B cell (primary cell): ENCODE measurements at places on chromosomes 7 and 10. TPM values are rescaled to one million over a fixed set of nuclear protein-coding genes. Genes with fewer than 3 reads are reported as not detected.
A peak's percentile ranks its signal among the peaks of the same experiment; 100 is the strongest.

- DNase-seq: no peak
Measured at GRCh38 chr10:132394201-132394811, 2.7 kb upstream of the PWWP2B start.

DNA sequence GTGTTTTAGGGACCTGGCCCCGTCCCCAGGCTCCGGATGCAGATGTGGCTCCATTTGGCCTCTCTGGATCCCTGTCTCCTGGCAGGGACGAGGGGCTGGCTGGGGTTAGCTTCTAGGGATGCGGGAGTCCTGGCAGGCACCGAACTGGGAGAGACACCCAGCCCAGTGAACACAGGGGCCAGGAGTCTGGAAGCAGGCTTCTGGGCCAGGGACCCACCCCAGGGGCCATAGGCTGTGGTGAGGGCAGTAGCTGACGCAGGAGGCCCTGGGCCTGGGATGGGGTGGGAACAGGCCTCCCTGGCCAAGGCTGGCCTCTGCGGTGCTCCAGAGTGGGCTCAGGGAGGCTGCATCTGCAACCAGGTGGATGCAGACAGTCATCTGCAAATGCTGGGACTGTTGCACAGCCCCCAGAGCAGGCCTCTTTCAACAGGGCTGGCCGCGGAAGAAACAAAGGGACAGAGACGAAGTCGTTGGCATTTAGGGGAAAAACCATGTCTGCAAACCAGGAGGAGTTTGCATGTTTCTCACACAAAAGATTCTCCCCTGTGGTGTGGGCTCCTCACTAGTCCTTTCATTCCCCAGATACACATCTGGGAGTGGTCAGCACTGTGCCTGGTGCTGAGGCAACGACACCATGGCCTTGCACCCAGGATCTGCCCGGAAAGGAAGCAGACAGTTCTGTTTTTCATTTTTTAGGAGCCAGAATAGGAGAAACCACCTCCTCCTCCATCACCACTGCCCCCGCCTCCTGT is 36.4 kb upstream of the ZNF488 start:
- DNase-seq: no peak

DNA sequence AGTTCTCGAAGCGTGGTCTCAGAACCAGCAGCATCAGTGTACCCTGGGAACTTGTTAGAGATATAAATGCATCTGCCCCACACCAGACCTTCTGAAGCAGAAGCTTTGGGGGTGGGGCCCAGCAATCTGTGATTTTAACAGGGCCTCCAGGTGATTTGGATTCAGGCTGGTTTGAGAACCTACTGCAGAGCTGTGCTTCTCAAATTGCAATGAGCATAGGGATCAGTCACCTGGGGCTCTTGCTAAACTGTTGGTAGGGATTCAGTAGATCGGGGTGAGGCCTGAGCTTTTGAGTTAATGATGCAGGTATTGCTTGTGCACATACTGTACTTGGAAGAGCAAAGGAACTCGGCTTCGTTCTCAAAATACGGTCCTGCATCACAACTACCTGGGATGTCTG is 243.6 kb upstream of the PODXL start:
- no peak for DNase-seq

- DNase-seq: no peak
Measured at GRCh38 chr10:7285522-7286322, 125.1 kb downstream of the SFMBT2 start.

DNA sequence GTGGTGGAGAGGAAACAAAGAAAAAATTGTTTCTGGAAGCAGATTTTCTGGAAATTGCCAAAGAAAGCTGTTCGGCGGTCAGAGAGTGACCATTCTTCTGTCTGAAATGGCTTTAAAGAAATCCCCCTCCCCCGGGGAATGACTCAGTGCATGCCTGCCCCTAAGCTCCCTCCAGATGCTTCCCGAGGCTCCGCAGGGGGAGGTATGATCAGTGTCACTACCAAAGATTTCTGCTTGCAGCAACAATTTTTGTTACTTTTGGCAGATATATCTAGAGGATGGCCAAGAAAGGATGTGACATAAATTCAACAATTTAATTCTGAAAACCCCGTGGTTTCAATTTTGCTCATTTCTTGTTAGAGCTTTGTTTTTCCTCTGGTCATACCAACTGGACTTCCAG is 163.9 kb downstream of the JCAD start:
- DNase-seq: no peak

GRCh38 chr7:73823257-73823656 is 7.5 kb upstream of the CLDN4 start:
- no peak for DNase-seq

GRCh38 chr10:60732807-60733516 is 45.3 kb upstream of the CDK1 start:
- DNase-seq: peak; percentile 70

METTL27 gene
- total RNA-seq: 1.5 and 1.9 TPM in 2 replicates

VPS50 gene
- 54.1 and 55.4 TPM in 2 replicates for total RNA-seq

MDFIC gene
- 56.0 and 66.1 TPM in 2 replicates for total RNA-seq

CEP55 gene
- total RNA-seq: 0.19 and 0.27 TPM in 2 replicates
